Mucosa of gallbladder (tissue), 1 donor: ENCODE measurements at places on chromosomes 1 and 21.

DNA sequence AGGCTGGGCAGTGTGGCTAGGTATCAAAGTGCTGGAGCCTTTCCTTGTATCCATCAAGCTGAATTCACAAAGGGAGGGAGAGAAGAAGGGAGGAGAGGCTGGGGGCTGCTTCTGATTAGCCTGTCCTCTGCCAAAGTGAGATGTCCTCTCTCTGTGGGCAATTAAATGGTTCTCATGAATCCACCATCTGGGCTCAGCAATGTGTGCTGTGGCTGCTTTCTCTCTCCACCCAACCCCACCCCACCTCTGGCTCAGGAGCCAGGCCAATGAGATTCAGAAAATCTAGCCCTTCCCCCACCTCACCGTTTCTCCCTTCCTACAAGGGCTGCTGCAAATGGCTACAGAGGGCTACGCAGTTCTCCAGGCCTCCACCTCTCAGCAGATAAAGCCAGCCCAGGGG is 154.6 kb downstream of the TENT5C start:
- no peak for DNase-seq

DNA sequence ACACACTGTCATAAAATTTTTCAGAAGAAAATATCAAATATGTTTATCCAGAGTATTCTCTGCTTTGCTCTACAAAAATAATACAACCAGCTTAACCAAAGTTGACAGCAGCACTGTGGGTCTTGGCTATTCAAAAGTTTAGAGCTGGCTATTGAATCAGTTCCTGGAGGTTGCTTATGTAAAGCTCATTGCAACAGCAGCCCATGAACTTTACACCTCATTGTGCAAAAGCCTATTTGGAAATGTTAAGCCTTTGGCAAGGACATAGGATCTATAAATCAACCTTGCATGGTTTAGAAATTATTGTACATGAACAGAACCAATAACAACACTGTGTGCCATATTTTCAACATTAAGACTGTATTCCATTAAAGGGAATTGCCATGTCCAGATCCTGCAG is 714.9 kb downstream of the ADGRL2 start:
- DNase-seq = no peak

DNA sequence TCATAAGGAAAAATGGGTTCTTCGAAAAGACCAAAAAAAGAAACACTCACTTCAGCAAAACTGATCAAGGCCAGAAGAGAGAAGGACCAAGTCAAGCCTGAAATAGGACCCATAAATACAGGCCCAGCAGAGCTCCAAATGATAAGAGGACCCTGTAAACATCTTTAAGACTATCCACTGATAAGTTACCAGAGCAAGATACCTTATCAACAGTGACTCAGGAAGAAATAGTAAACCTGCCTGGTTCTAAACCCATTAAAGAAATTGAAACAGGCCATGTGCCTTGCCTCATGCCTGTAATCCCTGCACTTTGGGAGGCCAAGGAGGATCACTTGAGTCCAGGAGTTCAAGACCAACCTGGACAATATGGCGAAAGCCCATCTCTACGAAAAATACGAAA is 81.8 kb upstream of the ERRFI1 start:
- no peak for DNase-seq

DNA sequence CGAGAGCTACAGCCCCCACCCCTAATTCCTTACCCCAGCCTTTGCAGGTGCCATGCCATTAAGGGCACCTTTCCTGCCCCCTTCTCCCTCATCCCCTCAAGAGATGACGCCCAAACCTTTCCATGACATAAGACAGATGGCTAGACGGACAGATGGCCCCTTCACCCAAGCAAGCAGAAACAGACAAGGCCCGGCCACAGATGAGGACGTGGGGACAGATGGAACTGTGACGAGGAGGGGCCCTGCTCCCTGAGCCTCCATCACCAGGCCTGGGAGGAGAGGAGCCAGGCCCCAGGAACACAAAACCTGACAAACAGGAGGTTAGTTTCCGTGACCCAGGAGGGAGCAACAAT is 24.7 kb upstream of the PEF1 start:
- DNase-seq = no peak

GRCh38 chr1:61539720-61540462 is 185.1 kb downstream of the TM2D1 start:
- no peak for DNase-seq

DNA sequence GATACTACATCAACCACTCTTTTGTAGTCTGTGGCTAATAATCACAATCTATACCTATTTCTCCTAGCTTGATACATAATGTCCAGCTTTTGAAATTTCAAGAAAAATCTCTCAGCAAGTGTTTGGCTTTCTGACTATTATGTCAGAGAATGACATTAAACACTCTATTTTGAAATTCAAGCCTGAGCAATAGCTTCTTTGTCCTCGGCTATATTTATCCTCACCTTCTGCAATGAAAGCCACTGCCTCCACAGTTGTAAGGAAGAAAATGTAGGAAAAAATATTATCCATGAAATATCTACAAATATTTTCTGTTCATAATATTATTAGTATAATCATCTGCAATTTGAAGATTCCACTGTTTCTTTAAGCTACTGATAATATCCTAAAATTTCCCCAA is 22.1 kb downstream of the LRRC7 start:
- no peak for DNase-seq

DNA sequence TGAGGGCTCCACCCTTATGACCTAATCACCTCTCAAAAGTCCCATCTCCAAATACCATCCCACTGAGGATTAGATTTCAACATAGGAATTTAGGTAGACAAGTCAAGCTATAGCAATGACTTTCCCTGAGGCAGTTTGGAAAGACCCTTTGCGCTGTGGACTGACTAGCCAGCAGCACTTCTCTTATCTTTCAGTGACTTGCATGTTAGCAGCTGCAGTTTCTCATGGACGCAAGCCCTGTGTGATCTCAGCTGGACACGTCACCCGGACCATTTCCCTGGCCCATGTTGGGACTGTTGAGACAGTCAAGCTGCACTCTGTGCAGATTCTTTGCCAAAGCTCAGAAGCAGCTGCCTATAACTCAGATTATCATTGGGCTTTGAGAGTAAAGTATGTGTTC is 408.1 kb upstream of the USP24 start:
- DNase-seq = peak; percentile 69

DNA sequence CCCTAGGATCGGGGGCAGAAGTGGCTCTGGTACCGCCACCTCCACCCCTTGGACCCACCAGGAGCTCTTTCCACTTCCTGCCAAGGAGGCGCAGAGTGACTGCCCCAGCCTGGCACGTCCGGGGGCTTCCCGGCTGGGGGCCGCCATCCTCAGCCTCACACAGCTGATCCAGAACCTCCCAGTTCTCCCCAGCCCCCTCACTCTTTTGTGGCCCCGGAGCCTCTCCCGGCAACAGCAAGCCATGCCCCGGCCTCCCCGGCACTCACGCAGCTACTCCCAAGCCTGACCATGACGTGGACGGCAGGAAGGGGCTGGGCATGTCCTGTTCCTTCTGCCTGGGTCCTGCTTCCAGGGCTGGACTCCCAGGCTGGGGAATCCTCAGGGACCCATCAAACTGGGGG is 17.1 kb downstream of the TP73 start:
- no peak for DNase-seq

DNA sequence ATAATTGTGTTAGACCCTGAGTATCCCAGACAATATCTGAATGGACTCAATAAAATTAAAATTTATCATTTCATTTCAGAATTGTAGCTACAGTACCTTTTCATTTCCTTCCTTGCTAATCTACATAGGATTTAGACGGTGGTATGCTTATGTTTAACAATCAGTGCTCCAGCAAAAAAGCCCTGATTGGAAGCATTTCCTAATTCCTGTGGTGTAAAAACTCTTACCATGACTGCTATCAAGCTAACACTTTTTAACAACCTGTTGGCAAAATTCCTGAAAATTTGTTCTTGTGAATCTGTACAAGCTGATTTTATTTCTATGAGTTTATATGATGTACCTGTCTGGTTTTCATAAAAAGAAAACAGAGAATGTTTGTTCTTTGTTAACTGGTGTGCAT is 5.2 kb upstream of the FNBP1L start:
- DNase-seq = no peak

- no peak for DNase-seq
Measured at GRCh38 chr1:154454386-154455120, 47.5 kb upstream of the TDRD10 start.

DNA sequence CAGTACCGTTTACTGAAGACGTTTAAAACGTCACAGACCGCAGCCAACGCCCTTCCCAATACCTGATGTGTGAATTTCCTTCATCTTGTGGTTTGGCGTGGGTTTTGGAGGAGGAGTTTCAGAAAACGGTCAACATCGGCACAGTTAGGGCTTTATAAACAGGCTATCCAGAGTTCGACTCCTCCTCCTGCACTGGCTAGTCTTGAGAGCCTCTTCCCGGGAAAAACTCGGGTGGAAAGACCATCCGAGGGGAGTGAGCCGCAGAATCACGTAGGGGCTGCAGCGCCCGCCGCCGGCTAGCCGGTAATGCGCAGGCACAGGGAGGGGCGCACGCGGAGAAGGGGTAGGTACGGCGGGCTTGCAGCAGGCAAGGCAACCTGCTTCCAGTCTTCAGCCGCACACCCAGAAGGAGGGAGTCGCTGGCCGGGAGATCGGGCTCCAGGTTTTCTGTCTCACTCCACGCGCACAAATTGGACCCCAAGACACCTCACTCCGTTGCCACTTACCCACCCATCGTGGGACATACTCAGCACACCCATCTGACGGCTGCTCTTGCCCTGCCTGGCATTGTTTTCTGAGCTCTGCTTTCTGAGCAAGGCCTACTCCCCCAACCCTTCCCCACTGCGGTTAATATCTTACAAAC is 25.4 kb downstream of the SLC19A2 start:
- no peak for DNase-seq

- no peak for DNase-seq
Measured at GRCh38 chr1:116255486-116256285, 117.4 kb upstream of the ATP1A1 start.

DNA sequence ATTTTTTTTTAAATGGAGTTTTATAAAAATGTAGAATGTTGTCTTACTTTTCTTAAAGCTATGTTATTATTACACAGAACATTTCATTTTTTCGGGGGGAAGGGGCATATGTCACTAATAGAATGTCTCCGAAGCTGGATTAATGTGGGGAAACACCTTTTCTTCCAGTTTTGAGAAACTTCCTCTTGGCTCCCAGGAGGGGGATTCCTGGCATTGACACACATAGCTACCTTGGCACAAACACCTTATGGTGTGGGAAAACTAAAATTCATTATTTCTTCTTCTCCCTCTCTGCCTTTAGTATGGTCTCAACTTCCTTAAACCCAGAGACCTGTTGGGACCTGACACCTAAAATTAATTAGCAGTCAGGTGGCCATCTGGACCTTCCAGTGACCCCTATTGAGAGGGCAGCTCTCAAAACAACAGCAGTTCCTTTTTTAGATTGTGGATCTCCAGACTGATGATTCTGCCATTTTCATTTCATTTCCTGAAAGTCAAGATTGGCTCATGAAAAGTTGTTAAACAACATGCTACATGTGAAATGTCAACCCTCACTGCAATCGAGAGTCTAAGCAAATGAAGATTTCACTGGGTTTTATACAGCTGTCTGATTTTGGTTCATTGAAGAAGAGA is 70.1 kb upstream of the EDEM3 start:
- DNase-seq = no peak
